Activated CD4-positive, alpha-beta T cell treated with anti-CD3 and anti-CD28 coated beads for 36 hours (primary cell): ENCODE measurements at places on chromosomes 5 and 9. TPM values are rescaled to one million over a fixed set of nuclear protein-coding genes. Genes with fewer than 3 reads are reported as not detected.

Gene RAPGEF1
- 108 TPM for total RNA-seq

- H3K4me1 ChIP-seq: no peaks in the 10 kb centered on the region
- DNase-seq: no peak
- no peak overlapping the region for H3K4me3 ChIP-seq
- H3K27ac ChIP-seq: no peak overlapping the region
Observed at GRCh38 chr9:34098307-34098706, 28.2 kb downstream of the DCAF12 start.

DNA sequence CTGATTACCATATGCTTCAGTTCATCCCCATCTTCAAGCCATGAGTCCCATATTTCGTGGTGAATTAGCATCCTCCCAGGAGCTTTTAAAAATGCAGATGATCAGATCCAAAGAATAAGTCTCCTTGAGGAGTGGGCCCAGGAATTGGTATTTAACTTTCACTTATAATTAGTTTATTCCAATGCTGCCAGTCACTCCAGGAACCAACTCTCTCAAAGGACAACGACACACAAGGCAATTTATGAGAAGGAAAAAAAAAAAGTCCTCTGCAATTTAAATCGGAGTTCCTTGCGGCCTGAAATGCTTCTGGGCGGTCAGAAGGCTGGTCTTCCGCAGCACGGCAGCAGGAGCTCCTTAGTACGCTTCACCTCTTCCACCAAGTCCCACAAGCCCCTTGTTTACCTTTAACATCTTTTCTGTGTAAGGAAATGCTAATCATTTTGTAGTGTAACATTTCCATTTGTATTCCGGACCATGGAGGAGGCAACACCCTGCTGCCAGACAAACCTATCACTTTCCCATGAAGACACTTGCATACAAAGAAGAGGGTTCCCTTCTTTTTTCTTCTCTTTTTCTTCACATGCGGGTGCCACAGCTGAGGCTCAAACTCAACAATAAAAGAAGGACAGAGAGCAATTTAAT, 16.3 kb upstream of the KCNV2 start:
- no peak overlapping the region for H3K27ac ChIP-seq
- H3K4me1 ChIP-seq: no peaks in the 10 kb centered on the region
- no peak overlapping the region for H3K4me3 ChIP-seq
- H3K36me3 ChIP-seq: no peaks in the 10 kb centered on the region
- DNase-seq: no peak

- no peaks in the 10 kb centered on the region for H3K4me1 ChIP-seq
- DNase-seq: no peak
- peaks cover 8% of the 10 kb centered on the region for H3K27me3 ChIP-seq
- H3K36me3 ChIP-seq: no peaks in the 10 kb centered on the region
- H3K4me3 ChIP-seq: no peak overlapping the region
Observed at GRCh38 chr9:134592018-134592818, 49.4 kb upstream of the COL5A1 start.
